ENCODE measurements at places on chromosomes 2 and 18. TPM values are rescaled to one million over a fixed set of nuclear protein-coding genes. Genes with fewer than 3 reads are reported as not detected.

Gene TBC1D8
- total RNA-seq, result 14.5 TPM

Gene TDRD15
- total RNA-seq, result under 0.01 TPM

Gene TCF23
- not detected for total RNA-seq

Gene EVX2
- not detected for total RNA-seq

Gene MAB21L4
- not detected for total RNA-seq
